Left forelimb (tissue), 1 donor: ENCODE measurements at places on chromosomes 12 and 14.

GRCh38 chr12:109770861-109771670 lies 57.4 kb downstream of the FAM222A start:
- no peak for DNase-seq

- DNase-seq = no peak
Measured at GRCh38 chr12:28998662-28999120, 150.4 kb upstream of the FAR2 start.

GRCh38 chr14:53285821-53286220 lies 132.7 kb upstream of the DDHD1 start:
- no peak for DNase-seq

DNA sequence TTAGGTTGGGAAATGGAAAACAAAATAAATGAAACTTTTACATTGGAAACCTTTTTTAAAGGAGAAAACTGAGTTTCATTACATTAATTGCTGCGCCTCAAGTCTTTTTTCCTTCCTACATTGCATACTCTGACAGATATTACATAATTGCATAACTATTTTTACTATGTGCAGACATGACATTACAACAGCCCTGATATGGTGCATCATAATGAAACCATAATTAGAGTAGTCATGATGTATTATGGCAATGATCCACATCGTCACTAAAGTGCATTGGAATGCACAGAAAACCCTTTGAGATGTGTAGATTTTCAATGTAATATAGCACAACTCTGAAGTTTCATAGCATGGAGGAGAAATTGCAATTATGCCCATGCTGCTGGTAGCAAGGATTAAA lies 217.8 kb upstream of the NPAS3 start:
- DNase-seq = no peak

- DNase-seq = no peak
Measured at GRCh38 chr12:28057856-28058615, 85.5 kb upstream of the PTHLH start.

DNA sequence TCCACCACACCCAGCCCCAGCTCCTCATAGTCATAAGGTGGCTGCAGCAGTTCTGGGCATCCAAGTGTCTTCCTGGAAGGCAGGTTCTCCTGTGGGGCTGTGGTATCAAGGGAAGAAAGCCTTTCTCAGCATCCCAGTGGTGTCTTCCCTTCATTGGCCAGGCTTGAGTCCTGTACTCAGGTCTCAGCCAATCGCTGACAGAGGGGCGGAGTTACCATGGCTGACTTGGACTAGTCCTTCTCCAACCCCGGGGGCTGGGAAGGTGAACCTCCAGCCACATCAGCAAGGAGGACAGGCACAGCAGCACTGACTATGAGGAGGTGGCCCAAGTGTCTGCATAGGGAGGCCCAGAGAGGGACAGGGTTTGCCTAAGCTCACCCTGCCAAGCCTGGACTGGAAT lies 64.0 kb upstream of the SLC24A4 start:
- no peak for DNase-seq

DNA sequence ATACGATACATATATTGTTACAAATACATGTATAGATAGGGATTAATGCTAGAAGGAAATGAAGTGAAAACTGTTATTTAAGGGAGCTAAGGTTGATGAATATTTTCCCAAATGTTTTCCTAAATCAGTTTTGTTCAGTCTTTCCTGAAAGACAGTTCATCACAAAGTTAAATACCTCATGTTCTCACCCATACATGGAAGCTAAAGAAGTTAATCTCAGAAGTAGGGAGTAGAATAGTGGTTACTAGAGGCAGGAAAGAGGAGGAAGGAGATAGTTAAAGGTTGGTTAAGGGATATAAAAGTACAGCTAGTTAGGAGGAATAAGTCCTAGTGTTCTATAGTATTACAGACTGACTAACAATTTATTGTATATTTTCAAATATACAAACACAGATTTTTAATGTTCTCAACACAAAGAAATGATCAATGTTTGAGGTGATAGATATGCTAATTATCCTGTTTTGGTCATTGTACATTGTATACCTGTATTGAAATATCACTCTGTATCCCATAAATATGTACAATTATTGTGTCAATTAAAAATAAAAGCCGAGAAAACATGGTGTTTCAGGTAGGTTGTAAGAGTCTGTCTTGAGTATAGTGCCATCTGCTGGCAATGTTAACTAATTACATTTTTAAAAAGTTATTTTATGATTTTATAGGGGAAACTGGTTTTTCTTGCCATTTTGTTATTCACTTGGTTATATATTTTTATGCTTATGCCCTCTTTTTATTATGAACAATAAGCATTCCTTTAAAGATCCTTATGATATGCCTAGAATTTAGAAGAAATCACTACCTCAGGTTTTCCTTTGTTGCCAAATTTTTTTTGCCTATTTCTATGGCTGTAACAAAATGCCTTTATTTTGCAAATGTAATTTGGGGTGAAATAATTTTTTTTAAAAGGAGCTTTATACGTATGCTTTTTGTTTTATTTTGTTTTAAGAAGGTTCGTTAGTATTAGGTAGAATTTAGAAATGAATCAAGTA lies 26.9 kb downstream of the ZDHHC17 start:
- no peak for DNase-seq

- DNase-seq = no peak
Measured at GRCh38 chr12:127767656-127768055, 499.3 kb upstream of the TMEM132C start.

- DNase-seq = no peak
Measured at GRCh38 chr14:51578853-51579252, 72.9 kb upstream of the FRMD6 start.

- DNase-seq = no peak
Measured at GRCh38 chr12:108643941-108644810, 10.5 kb upstream of the SELPLG start.

GRCh38 chr14:61544448-61545330 lies 150.6 kb upstream of the HIF1A start:
- DNase-seq = no peak

DNA sequence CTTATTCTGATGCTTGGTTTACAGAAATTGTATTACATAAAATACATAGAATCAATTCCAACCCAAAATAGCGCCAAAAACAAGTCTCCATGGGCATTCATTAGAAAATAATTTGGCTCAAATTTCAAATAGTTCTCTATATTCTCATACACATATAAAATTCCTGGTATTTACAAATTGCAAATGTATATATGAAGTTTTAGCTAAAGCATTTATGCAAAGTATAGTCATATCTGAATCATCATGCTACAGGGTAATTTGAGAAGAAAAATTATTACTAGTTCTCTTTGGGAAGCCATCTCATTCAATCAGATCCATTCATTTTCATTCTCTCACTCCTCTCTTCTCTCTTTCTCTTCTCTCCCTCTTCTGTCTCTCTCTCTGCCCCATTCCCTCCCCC lies 257.8 kb downstream of the DPF3 start:
- no peak for DNase-seq

- no peak for DNase-seq
Measured at GRCh38 chr12:76143343-76144244, 59.1 kb upstream of the NAP1L1 start.
